ENCODE measurements at places on chromosomes 2 and 18.

GRCh38 chr2:123688231-123688940, 336.7 kb upstream of the CNTNAP5 start:
- DNase-seq, result no peak

DNA sequence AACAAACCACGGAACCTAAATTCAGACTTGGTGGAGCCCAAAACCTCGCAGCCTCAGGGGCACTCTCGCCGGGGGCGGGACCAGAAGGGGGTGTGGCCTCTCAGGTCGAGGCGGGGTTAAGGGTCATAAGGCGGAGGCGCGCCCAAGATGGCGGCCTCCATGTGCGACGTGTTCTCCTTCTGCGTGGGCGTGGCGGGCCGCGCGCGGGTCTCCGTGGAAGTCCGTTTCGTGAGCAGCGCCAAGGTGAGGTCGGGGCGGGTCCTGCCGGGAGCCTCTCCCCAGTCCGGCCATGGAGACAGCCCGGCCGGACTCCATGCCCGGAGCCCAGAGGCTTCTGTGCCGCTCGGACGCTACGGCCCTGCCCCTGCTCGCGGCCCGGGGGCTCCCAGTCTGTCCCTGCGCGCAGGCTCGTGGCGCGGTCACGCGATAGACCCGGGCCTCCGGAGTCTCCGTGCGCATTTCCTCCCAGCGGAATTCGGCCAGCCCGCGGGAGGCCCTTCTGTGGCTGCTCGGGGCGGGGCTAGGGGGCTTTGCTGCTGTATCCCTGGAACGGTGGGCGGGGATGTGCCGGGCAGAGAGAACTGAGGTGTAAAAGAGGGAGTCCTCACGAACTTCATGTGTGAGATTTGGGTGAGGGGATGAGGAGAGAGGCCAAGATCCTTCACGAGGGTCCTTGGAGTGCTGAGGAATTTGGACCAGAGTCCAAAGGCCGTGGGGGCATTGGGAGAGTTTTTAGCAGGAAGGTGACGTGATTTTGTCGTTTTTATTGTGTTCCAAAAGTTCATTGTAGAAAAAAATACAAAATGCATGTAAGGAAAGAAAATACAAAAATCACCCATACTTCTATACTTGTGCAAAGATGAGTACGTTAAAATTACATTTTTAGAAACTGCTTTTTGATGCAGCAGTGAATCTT, at the start of gene SMYD5:
Gene SMYD5, plus strand, starts transcription at position 126 of the 916 bp plus-strand sequence. Its CDS starts 22 bp downstream, at position 148.
- peak; percentile 78 for DNase-seq

DNA sequence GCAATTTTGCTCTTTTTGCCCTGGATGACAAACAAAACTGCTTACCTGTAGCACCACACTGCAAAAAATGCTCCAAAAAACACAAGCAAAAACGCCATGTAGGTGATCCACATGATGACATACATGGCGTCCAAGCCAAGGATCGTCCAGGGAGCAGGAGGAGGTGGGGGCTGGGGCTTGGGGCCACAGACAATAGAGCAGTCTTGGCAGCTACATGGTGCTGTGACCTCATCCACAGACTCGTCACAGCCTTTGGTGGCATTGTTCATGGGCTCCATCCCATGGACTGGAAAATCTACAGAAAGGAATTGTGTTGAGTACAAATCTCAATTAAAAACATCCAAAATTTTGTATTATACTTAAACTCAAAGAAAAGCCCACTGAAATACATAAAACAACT, 26.1 kb downstream of the NPC1 start:
- no peak for DNase-seq

DNA sequence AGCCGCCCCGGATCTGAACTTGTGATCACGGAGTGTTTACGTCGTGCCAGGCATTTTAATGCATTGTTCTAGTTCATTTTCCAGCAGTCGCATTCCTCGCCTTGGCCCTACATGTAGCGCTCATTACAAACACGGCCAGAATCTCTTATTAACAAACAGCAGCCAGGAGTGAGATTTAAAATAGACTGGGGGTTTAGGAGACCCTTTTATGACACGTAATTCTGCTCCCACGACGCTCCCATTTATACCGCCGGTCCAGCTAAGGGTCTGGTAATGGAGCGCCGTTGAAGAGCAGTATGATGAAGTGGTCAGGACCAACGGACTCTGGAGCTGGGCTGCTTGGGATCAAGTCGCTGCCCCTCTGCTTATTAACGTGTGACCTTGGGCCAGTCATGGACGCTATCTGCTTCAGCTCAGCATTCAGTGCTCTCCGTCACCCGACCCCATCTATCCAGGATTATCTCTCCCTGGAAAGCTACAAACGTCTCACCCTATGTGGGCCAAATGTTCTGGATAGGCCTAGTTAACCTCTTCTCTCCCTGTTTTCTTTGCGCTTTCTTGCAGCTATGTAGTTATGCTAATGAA, 745 bp downstream of the MSH2 start:
- DNase-seq, result no peak

- no peak for DNase-seq
These were observed 48.1 kb upstream of the SNTG2 start for GRCh38 chr2:902584-902983.

DNA sequence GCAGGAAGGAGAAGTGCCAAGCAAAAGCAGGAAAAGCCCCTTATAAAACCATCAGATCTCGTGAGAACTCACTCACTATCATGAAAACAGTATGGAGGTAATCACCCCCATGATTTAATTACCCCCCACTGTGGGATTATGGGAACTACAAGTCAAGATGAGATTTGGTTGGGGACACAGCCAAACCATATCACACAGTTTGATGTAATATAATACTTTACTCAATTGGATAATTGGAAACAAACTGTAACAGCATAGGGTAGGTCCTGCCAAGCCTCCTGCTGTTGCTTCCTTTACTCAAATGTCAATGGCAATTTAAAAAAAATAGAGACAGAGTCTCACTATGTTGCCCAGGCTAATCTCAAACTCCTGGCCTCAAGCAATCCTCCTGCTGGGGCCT, 15.5 kb upstream of the METTL21A start:
- DNase-seq, result no peak

DNA sequence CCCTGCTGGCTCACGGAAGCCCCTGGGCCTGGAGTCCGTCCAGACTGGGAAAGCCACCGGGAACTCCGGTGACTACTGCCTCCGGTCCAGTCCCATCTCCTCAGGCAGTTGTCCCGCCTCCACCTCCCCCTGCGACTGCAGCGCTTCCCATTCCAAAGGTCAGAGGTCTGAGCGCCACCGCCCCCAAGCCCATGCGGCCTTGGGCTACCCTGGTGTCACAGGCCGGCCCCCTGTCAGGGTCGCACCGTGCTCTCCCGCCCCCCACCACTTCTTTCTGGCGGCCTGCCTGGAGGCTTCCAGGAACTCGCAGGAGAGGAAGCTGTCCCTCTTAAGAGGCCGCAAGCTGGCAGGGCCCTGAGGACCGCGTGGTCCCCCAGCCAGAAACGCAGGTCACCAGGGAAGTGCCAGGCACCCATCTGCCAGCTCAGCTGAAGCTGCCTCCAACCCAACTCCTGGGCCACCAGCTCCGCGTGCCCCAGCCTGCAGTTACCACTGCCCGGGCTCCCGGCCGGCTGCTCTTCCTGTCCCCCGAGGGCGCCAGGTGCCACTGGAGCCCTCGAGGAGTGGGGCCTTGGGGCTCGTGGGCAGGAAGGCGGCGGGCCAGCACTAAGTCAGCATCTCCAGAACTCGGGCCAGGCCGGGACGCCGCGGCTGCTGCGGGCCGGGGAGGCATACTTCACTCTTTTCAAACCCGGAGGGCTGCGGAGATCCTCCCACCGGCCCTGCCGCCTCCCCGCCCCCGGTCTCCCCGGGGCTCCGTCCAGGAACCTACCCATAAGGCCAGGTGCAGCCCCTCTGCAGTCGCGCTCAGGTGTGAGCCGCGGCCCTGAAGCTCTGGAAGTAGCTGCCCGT, 83.3 kb upstream of the POMC start:
- DNase-seq, result no peak
